ENCODE measurements at places on chromosomes 16 and 17. TPM values are rescaled to one million over a fixed set of nuclear protein-coding genes. Genes with fewer than 3 reads are reported as not detected.

ELOB gene
- total RNA-seq: 205 TPM

OTOP3 gene
- not detected for total RNA-seq

TP53TG3 gene
- not detected for total RNA-seq

KCNH6 gene
- total RNA-seq: not detected

KRT31 gene
- not detected for total RNA-seq

ZNF624 gene
- total RNA-seq: 7.9 TPM

- DNase-seq: no peak
- no peak overlapping the region for H3K4me3 ChIP-seq
- no peak overlapping the region for H3K27ac ChIP-seq
Measured at GRCh38 chr16:14121872-14122271, 50.8 kb downstream of the MRTFB start.

DNA sequence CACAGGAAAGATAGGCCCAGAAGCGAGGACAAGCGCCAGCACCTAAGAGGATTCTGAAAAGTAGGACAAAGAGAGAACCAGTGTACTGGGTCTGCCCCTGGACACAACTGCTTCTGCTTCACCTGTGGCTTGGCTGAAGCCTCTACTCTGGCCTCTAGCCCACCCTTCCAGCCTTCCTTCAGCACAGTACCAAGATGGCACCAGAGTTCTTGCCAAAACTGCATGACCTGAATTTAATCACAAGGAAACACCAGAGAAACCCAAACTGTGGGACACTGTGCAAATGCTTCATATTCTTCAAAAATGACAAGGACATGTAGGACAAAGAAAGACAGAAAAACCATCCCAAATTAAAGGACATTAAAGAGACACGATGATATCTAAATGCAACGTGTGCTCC lies 116.6 kb downstream of the SMG6 start:
- H3K4me3 ChIP-seq: no peak overlapping the region
- peaks cover 66% of the 10 kb centered on the region for H3K36me3 ChIP-seq
- no peaks in the 10 kb centered on the region for H3K27me3 ChIP-seq
- H3K4me1 ChIP-seq: peaks cover 27% of the 10 kb centered on the region
- DNase-seq: no peak

- H3K36me3 ChIP-seq: no peaks in the 10 kb centered on the region
- peak overlapping the region; percentile 93 for H3K4me3 ChIP-seq
- peaks cover 7% of the 10 kb centered on the region for H3K27me3 ChIP-seq
- DNase-seq: no peak
- H3K27ac ChIP-seq: no peak overlapping the region
- H3K4me1 ChIP-seq: peaks cover 51% of the 10 kb centered on the region
Measured at GRCh38 chr16:11252482-11252931, 3.5 kb downstream of the SOCS1 start.

DNA sequence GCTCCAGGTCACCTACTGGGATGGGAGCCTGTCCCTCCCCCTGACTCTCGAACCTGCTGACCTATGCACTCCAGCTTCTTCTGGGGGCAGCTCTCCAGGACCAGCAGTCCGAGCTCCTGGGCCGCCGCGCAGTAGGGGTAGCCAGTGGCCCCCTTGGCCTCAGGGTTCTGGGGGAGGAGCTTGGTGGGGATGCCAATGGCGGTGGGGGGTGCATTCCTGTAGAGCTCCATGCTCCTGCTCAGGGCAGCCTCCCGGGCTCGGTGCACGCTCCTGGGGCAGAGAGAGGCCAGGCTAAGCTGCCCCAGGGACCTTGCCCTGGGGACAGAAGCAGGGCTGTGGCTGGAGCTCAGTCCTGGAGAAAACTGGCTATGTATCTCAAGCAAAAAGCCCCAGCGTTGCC lies 7.7 kb upstream of the SPATA2L start:
- DNase-seq: no peak
- peaks cover 18% of the 10 kb centered on the region for H3K4me1 ChIP-seq
- H3K27ac ChIP-seq: peak overlapping the region; percentile 56
- H3K36me3 ChIP-seq: peaks cover 38% of the 10 kb centered on the region

DNA sequence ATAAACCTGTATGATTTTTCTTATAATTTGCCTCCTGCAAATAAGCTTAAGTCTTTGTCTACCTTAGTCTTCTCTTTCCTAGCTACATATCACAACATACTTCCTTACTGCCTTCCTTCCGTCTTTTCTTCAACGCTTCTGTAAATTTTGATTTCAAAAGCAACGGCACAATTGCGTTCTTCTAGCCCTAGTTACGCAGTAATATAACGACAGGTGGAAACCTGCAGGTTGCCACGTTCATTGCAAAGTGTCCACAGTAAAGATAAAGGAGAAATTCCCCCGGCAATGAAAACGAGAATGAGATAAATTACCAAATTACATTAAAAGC lies 546 bp upstream of the PSMD7 start:
- no peaks in the 10 kb centered on the region for H3K27me3 ChIP-seq
- H3K4me3 ChIP-seq: peak overlapping the region; percentile 75
- no peak for DNase-seq
- peaks cover 38% of the 10 kb centered on the region for H3K4me1 ChIP-seq
- H3K36me3 ChIP-seq: peaks cover 21% of the 10 kb centered on the region

DNA sequence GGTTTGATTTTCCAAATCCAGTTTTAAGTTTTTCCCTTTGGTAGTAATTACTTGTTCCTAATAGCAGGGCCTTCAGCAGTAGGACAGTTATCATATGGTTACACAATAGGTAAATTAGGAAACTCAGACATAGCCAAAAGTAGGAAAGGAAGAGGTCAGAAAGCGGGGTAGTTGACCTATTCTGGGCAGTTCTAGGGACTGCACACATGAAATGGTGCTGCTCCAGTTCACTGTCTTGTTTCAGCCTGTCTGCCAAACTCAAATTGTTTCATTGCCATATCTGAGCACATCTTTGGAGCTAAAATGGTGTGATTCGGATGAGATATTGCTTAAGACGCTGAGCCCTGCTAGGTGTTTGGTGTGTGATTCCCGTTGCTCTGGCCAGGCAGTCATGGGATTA lies 56.7 kb downstream of the TANGO6 start:
- no peaks in the 10 kb centered on the region for H3K4me1 ChIP-seq
- no peak overlapping the region for H3K4me3 ChIP-seq
- peaks cover 4% of the 10 kb centered on the region for H3K36me3 ChIP-seq
- no peaks in the 10 kb centered on the region for H3K27me3 ChIP-seq
- H3K27ac ChIP-seq: no peak overlapping the region

GRCh38 chr16:9135797-9136196 lies 44.4 kb downstream of the HAPSTR1 start:
- H3K36me3 ChIP-seq: no peaks in the 10 kb centered on the region
- peaks cover 38% of the 10 kb centered on the region for H3K4me1 ChIP-seq
- no peak overlapping the region for H3K4me3 ChIP-seq
- H3K27ac ChIP-seq: no peak overlapping the region
- no peaks in the 10 kb centered on the region for H3K27me3 ChIP-seq

- H3K4me1 ChIP-seq: no peaks in the 10 kb centered on the region
- no peak for DNase-seq
- H3K36me3 ChIP-seq: peaks cover 2% of the 10 kb centered on the region
- no peaks in the 10 kb centered on the region for H3K27me3 ChIP-seq
- H3K4me3 ChIP-seq: no peak overlapping the region
Measured at GRCh38 chr17:64472564-64472963, 23.6 kb downstream of the MILR1 start.

DNA sequence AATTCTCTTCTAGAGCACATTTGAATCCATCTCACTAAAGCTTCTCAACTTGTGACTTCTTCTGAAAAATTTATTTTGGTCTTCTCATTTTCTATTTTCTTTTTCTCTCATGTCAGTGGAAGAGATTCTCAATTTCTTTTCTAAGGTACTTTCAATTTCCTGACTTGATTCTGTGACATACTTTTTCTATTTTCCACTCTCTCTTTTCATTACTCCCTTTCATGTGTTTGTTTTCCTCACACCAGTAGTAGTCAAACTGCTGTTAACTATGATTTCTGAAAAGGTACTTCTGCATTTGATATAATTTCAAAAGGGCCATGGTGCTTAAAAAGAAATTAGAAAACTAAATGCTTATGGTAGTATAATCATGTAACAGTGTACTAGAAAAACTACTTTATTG lies 41.9 kb downstream of the NFAT5 start:
- no peaks in the 10 kb centered on the region for H3K36me3 ChIP-seq
- H3K27me3 ChIP-seq: no peaks in the 10 kb centered on the region
- H3K4me3 ChIP-seq: no peak overlapping the region

GRCh38 chr17:77098884-77099545 lies 41.8 kb upstream of the SEC14L1 start:
- no peak overlapping the region for H3K4me3 ChIP-seq
- no peak for DNase-seq
- peaks cover 43% of the 10 kb centered on the region for H3K4me1 ChIP-seq
- H3K36me3 ChIP-seq: peaks cover 18% of the 10 kb centered on the region

DNA sequence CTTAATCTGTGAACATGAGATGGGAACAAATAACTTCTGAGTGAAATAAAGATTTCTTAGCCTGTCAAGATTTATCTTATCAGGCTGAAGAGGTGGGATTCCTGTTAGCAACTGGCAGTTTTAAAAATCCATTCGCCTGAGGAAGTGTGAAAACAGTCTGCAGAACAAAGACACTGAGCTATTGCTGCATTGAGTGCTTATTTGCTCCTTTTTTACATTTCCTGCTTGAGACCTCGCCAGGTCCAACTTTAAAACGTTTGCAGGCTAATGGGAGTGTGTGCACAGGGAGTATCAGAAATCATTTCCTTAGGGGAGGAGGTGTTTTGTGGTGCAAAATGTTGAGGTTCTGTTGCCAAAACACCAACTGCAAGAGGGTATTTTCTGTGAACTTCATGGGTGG lies 957.8 kb upstream of the RBFOX1 start:
- no peak overlapping the region for H3K4me3 ChIP-seq
- H3K36me3 ChIP-seq: no peaks in the 10 kb centered on the region
- DNase-seq: no peak
- H3K4me1 ChIP-seq: no peaks in the 10 kb centered on the region

- H3K4me3 ChIP-seq: no peak overlapping the region
- peaks cover 6% of the 10 kb centered on the region for H3K4me1 ChIP-seq
- no peaks in the 10 kb centered on the region for H3K27me3 ChIP-seq
Measured at GRCh38 chr17:73391331-73392265, 79.8 kb upstream of the CDC42EP4 start.

GRCh38 chr16:10314811-10315210 lies 71.0 kb upstream of the ATF7IP2 start:
- H3K27me3 ChIP-seq: no peaks in the 10 kb centered on the region
- H3K4me1 ChIP-seq: peaks cover 21% of the 10 kb centered on the region
- no peaks in the 10 kb centered on the region for H3K36me3 ChIP-seq
- H3K4me3 ChIP-seq: no peak overlapping the region
- DNase-seq: no peak

- no peaks in the 10 kb centered on the region for H3K4me1 ChIP-seq
- no peaks in the 10 kb centered on the region for H3K27me3 ChIP-seq
- H3K36me3 ChIP-seq: no peaks in the 10 kb centered on the region
- DNase-seq: peak; percentile 34
- no peak overlapping the region for H3K27ac ChIP-seq
Measured at GRCh38 chr16:57707331-57707730, 12.7 kb downstream of the DRC7 start.

DNA sequence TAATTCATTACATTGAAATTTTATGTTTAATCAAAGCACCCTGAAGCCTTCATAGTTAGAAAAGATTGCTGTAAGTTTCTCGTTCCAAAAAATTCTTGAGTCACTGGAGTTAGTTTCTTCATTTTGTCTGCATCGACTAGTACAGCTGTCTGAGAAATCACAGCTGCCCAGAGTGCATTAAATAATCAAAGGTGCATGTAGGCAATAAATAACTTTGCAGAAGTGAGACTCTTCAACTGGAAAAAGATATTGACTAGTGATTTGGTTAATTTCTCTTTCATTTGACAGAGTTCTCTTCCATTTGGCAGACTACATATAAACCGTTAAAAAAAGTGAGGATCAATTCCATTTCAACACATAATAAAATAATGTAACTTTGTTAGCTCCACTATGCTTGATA lies 234.0 kb downstream of the CNTNAP4 start:
- no peaks in the 10 kb centered on the region for H3K36me3 ChIP-seq
- no peak for DNase-seq
- H3K4me3 ChIP-seq: no peak overlapping the region
- H3K27me3 ChIP-seq: no peaks in the 10 kb centered on the region
